SW 1271 (cell line): ENCODE measurements at places on chromosomes 6 and 20.

GRCh38 chr6:108581237-108581931, 20.7 kb downstream of the FOXO3 start:
- DNase-seq: no peak

DNA sequence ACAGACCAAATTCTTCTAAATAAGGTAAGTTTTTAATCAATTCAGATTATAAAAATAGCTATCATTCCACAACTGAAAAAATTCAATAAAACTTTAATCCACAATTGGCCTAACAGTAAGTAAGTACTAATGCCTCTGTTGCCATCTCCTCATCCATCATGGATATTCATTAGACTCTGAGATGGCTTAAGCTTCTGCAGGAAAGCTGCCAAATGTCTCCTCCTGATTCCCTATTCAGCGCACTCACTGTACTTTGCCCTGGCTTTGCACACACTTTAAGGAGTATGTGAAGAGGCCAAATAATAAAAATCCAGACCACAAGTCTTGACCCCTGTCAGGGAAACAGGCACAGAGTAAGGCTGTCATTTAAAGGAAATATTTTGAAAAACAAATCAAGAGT, 23.6 kb downstream of the PGM3 start:
- DNase-seq: no peak

GRCh38 chr20:63156221-63156671, 59.7 kb downstream of the YTHDF1 start:
- DNase-seq: no peak

GRCh38 chr20:51959066-51959542, 156.8 kb upstream of the SALL4 start:
- DNase-seq: no peak

DNA sequence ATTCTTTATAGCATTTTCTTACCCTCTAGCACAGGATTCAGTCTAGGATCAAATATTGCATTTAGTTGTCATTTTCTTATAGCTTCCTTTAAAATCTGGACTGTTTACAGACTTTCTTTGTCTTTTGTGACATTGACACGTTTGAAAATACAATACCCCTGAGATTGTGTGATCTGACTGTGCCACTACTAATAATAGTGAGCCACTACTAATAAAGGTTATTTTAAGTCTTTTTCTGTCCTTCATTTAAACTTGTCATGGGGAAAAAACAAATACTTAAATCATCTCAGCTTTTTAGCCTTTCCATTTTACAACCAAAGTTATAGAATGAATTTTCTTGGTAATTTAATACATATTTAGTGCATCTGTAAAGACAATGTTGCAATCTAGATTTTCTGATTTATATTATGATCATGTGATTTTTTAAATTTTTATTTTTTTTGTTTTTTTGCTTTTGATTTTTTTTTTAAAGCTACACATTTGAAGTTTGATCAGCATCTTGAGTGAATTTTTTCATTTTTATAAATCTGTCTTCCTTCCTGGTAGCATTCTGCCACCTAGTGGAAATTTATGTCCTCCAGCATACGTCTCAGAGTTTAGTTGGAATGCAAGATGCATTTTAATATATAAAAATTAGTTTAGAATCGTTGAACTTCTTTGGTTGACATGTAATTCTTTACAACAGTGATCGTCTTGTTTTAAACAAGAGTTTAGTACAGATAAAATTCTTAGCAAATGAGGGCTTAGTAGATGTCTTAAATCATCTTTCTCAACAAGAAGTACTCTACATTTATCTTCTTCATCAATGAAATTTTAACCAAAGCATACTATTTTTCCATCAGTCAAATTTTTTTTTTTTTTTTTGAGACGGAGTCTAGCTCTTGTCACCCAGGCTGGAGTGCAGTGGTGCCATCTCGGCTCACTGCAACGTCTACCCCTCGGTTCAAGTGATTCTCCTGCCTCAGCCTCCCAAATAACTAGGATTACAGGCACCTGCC, 119.4 kb downstream of the NCOA3 start:
- peak; percentile 75 for DNase-seq

DNA sequence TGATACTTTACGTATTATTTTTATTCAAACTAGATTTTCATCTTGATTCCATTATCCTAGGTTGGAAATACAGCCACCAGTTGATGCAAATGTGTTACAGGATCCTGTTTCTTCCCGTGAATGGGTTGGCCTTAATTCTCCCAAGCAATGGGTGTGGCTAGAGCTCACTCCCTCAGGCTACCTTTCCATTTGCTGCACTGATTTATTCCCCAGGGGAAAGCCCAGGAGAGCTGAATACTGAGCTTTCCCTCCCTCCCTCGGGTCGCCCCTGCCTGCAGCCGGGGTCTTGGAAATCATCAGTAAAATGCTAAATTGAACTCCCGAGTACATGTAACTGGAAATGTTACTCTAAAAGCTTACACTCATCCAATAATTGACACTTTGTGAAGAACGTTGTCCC, 9.9 kb downstream of the SMOC2 start:
- DNase-seq: no peak

GRCh38 chr6:130760006-130760405, 67.2 kb upstream of the SMLR1 start:
- DNase-seq: peak; percentile 56

GRCh38 chr6:1608222-1609040, 1.3 kb upstream of the FOXC1 start:
- no peak for DNase-seq

DNA sequence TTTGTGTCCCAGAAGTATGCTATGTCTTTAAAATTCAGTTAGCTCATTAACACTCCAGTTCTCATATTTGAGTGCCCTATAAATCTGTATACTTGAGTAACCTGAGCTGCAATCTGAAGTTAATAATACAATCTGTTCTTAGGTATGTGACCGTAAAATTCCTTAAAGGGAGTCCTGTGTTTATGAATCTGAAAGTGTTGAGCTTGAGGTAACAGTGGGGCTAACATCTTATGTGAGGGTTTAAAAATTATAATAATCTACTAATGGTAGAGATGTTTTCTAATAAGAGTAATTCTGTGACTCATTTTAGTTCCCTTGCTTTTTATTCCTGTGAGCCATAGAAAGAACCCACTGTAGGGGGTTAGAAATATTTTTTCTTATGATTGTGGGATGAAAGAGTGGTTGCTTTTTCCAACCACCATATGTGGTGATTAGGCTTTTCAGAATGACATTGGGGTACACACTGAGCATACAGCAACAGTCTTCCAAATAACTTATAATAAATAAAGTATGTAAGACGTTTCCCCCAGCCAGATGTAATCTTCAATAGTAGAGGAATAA, 121.2 kb downstream of the BCKDHB start:
- no peak for DNase-seq

GRCh38 chr6:15329197-15329671, 83.4 kb downstream of the JARID2 start:
- no peak for DNase-seq

DNA sequence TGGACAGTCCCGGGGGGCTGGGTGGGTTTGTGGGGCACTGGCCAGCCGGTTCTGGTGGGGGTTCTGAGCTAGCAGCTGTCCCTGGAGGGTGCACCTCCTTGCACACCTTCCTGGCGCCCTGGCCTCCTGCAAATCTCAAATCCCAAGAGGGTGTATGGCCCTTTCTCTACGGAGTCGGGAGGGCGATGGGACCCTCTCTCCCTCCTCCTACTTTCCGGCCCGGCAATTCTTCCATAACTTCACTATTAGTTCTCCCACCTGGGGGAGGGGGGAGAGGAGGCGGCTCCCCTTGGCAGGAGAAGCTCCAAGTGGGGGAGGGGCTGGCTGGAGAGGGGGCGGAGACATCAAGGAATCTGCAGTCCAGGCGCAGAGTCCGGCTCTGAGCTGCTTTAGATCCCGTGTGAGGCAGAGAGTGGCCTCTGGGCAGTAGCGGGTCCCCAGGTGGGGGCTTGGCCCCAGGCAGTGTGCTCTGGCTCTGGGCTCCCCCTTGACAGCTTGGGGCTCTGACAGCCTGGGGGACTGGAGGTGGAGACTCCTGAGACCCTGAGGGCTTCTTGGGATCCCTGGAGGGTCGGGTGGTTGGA, 1.4 kb upstream of the LAMA5 start:
- DNase-seq: peak; percentile 53

- DNase-seq: no peak
Observed at GRCh38 chr20:22836211-22836610, 198.9 kb upstream of the SSTR4 start.

GRCh38 chr6:16514249-16514648, 247.0 kb downstream of the ATXN1 start:
- no peak for DNase-seq

DNA sequence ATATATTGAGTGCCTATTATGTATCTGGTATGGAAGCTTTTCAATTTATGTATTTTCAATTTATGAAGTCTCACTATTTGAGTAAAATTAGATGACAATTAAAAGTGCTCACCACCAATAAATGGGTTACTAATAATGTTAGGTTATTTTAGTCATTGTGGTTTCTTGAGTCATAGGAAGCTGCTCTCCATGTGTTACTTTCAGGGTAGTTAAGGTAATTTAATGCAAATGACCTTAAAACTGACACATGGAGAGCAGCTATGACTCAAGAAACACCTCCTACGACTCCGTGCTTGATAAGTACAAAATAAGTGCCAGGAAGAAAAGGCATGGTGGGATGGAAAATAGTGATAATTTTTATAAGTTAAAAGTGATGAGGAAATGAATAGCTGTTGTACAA, 16.5 kb upstream of the TINAG start:
- no peak for DNase-seq

DNA sequence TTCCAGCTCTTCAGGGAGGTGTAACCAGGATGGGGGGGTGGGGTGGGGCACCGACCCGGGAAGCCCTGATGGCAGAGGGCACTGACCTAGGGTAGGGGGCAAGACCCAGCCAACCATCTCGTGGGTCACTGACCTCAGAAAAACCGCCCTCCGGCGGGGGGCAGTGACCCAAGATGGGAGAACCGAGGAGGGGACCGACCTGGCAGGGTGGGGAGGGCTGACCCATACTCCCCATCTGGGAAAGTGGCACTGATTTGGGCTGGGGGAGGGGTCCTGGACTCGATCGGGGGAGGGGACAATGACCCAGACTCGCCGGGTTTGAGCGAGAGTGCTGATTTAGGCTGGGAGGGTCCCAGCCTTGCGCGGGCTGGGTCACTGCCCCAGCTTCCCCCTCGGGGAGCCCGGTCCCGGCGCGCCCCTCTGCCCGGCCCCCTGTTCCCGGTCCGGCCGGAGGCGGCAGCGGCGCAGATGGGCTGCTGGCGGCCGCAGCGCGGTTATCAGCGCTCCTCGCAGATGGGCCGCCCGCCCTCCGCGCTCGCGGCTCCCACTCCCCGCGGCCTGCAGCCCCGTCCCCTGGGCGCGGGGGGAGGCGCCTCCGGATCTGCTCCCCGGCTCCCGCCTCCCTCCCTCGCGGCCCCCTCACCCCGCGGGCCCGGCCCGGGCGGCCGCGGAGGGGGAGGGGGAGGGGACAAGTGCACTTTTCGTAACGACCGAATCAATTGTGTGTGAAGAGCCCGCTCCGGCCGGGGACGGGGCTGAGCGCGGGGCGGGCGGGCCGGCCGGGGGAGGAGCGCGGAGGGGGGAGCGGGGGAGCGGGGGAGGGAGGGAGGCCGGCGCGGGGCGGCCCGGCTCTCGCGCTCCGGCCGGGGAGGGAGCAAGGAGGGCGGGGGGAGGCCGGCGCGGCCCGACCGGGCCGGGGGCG, 2.2 kb downstream of the NOL4L start:
- DNase-seq: no peak

- DNase-seq: no peak
Observed at GRCh38 chr6:5894357-5894756, 112.4 kb downstream of the NRN1 start.

GRCh38 chr20:63072231-63072791, 65.5 kb upstream of the BHLHE23 start:
- DNase-seq: no peak

- no peak for DNase-seq
Observed at GRCh38 chr20:36112112-36112511, 42.4 kb upstream of the EPB41L1 start.

GRCh38 chr20:62946918-62947317, 5.6 kb upstream of the SLC17A9 start:
- no peak for DNase-seq

DNA sequence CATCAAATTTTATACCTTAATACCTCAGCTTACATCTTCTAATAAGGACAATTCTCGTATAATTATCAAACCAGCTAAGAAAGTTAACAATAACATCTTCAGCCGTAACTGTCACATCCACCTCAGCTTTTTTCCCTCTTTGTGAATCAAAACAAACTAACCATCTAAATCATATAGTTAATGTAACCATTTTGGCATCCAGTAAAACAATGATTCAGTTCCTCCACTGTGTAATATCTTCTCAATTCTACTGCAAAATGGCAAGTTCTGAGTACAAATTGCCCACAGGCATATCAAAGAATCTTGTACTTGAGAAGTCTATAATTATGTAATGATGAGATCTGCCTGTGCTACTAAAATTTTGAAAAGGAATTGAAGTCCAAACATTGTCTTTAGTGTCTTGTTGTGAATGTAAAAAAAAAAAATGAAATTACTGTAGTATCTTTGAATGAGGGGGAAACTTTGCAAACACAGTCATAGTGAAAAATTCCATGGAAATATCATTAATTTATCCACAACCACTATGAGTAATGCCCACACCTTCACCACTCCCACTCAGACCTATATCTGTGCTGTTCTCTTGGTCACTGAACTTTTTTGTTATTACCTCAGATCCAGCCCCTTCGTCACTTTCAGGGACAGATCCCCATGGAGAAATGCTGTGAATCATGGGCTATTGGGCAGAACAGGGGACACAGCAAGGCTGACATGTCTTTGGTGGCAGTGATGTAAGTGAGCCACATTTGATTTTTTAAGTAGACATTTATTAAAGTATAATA, 178.6 kb upstream of the RAB32 start:
- DNase-seq: no peak

GRCh38 chr6:14016432-14016831, 91.7 kb downstream of the RNF182 start:
- no peak for DNase-seq

DNA sequence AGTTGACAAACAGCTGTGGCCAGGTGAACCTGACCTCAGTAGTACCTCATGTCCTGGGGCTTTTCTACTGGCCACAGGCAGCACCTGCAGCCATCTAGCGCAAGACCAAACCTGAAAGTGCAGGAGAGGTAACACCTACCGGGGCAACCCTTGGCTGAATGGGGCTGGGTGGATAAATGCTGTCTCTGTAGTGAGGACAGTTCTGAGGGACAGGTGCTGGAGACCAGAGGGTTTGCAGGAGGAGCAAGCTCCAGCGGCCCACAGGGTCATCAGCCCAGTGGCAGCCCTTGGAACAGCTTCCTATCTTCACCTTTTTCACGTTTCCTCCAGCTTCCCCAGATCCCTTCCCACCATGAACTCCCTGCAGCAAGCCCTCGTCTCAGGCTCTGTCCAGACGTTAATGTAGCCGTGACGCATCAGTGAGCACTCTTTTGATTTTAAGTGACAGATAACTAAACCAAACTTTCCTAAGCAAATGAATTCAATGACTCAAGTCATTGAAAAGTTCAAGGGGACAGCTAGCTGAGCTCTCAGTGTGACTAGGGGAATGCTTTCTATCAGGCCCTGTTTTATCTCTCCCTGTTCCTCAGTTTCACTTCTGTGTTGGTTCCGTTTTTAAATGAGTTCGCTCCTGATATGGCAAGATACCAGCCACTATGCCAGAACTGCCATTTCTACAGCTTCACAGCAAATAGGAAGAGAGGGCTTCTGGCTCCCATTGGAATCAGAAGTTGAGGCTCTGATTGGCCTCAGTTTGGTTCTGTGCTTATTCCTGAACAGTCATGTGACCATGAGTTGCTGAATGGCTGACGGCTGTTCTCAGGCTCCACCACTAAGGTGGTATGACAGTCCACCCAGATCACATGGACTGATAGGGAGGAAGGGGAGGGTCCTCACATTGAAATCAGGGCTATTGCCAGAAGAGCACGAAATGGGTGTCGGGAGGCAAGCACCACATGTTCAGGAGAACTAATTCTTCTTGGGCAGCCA, 12.1 kb upstream of the PFDN4 start:
- DNase-seq: no peak
